ENCODE measurements at places on chromosomes 11 and 22.

DNA sequence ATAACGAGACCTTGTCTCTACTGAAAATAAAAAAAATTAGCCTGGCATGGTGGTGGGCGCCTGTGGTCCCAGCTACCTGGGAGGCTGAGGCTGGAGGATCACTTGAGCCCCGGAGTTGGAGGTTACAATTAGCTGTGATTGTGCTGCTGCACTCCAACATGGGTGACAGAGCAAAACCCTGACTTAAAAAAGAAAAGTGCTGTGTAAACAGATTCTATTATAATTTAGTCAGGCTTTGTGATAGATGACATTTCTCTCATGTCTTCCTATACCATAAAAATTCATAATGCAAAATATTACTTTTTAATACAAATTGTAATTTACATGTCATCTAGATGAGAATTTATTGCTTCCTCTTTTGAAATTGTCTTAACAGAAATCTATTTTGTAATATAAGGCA, 94.1 kb downstream of the MTMR3 start:
- no peak for DNase-seq

GRCh38 chr22:40212121-40212520, 34.4 kb downstream of the TNRC6B start:
- no peak for DNase-seq

DNA sequence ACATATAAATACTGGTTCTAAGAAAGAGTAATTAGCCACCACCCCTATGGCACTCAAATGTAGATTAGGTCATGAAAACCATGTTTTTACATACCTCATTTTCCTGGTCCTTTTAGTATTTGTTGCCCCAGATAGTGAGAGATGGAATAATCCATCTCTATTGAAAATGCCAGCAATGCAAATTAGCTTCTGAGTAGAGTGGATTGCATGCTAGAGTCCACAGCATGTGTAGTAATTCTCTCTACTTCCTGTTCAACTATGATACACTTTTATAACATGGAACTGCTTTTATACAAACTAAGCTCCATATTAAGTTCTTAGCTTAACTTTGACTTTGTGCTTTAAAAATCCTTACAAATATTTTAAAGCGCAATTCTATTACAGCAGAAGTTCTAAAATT, 73.2 kb downstream of the TRPC6 start:
- no peak for DNase-seq

GRCh38 chr11:6433998-6434660, 6.7 kb downstream of the HPX start:
- DNase-seq: no peak

DNA sequence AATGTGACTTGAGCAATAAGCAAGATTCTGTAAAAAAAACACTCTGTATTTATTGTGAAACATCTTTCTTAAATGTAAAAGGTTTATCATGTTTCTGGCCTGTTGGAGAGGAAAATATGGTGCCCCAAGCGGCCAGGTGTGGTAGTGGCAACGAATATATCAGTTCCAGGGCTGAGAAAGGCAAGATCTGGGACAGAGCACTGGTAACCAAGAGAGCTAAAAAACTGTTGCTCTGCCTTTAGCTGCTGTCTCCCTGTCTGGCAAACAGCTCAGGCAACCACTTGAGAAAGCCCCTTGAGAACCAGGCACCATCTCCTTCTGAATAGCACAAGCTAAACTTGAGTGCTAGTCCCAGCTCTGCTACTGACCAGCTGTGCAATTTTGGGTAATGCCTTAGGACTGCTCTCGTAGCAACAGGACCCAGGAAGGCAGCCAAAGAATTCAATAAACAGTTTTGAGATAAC, 129.9 kb downstream of the KCNC1 start:
- DNase-seq: no peak

GRCh38 chr22:40263191-40263590, 83.1 kb upstream of the ADSL start:
- no peak for DNase-seq

DNA sequence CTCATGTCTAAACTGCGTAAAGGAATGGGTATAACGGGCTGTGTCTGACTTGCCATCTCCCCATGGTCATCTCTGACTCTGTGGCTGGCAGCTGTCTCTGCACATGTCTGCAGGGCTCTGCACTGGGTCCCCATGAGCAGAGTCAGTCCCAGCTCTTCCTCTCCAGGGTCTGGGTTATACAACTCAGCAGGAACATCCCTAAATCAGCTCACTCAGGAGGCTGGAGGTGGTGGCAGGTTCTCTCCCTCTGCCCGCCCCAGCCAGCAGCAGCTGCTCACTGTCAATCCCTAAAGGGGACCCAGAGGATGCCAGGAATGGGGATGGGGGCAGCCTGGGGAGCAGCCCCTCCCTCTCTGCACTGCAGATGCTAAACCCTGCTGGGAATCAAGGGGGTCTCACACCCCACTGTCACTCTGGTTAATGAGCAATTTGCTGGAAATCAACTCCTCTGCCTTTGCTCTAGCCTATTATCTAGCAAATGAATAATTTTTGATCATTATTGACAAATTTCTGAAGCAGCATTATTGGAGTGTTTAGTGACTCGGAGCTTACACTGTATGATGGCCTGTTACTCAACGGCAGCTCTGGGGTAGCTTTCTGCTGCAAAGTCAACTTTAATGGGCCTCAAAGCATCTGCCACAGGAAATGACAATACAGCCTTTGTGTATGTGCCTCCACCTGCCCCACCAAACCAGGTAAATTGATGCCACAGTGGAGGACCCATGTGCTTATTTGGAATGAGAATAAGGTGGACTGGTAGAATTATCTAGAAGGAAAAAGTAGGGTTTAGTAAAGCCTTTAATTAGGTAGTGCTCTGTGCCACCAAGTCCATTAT, 55.7 kb upstream of the SHANK2 start:
- DNase-seq: no peak

- DNase-seq: no peak
These were observed 135.2 kb upstream of the NAV2 start for GRCh38 chr11:19577391-19577975.

DNA sequence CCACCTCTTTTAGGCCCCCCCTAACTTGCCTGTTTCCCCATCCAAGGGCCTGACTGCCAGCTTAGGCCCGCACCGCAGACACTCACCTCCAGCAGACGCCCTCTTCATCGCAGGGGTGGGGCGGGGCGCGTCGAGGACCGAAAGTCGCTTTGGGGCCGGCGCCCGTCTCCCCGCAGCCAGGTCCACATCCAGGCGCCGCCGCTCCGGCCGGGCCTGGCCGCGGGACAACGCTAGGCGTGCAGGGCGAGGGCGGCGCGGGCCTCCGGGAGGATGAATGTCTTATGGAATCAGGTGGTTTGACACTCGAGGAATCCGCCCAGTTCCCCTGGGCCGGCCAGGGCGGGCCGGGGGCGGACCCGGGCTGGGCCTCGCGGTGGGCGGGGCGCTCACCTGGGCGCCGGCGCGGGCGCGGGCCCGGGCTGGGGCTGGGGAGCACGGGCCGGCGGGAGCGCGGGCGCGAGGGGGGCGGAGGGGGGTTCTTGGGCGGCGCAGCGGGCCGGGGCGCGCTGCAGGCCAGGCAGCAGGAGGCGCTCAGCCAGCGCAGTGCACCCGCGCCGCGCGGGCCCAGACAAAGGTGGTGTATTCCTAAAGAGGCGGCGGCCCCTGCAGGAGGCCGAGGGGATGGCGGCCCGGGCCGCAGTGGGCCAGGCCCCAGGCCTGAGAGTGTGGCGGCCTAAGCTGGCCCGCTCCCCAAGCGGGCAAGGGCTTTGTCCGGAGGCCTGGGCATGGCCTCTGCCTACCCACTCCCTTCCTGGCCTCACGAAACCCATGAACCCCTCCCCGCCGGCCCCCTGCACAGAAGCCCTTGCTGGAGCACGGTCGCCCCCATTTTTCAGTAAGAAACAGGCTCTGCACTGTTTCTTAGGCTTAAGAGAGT, 177.6 kb downstream of the IGLL1 start:
- DNase-seq: no peak

- DNase-seq: no peak
These were observed 20.9 kb downstream of the RCOR2 start for GRCh38 chr11:63896071-63896470.

GRCh38 chr11:44573333-44573732, 7.9 kb downstream of the CD82 start:
- no peak for DNase-seq

- no peak for DNase-seq
These were observed 11.9 kb downstream of the MRGPRX3 start for GRCh38 chr11:18144243-18144642.

DNA sequence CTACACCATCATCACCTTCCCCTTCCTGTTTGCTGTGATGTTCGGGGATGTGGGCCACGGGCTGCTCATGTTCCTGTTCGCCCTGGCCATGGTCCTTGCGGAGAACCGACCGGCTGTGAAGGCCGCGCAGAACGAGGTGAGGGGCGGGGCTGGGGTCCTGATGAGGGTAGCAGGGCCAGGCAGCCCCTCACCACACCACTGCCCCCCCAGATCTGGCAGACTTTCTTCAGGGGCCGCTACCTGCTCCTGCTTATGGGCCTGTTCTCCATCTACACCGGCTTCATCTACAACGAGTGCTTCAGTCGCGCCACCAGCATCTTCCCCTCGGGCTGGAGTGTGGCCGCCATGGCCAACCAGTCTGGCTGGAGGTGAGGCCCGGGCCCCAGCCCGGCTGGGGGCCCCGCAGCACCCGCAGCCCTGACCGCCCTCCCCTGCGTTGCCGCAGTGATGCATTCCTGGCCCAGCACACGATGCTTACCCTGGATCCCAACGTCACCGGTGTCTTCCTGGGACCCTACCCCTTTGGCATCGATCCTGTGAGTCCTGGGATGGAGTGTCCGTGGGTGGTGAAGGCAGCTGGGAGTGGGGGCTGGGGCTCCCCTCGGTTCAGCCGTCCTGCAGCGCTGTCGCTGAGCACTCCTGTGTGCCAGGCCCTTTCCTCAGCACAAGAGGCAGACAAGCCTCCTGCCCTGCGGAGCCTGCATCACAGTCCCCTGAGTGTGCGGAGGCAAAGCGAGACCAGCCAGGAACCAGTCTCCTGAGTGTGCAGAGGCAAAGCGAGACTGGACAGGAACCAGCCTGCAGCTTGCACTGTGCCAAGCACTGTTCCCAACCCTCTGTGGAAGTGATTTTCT, 8.8 kb downstream of the TCIRG1 start:
- DNase-seq: no peak
